CD4-positive, alpha-beta memory T cell (primary cell): ENCODE measurements at places on chromosomes 6 and 20.
A peak's percentile ranks its signal among the peaks of the same experiment; 100 is the strongest.

DNA sequence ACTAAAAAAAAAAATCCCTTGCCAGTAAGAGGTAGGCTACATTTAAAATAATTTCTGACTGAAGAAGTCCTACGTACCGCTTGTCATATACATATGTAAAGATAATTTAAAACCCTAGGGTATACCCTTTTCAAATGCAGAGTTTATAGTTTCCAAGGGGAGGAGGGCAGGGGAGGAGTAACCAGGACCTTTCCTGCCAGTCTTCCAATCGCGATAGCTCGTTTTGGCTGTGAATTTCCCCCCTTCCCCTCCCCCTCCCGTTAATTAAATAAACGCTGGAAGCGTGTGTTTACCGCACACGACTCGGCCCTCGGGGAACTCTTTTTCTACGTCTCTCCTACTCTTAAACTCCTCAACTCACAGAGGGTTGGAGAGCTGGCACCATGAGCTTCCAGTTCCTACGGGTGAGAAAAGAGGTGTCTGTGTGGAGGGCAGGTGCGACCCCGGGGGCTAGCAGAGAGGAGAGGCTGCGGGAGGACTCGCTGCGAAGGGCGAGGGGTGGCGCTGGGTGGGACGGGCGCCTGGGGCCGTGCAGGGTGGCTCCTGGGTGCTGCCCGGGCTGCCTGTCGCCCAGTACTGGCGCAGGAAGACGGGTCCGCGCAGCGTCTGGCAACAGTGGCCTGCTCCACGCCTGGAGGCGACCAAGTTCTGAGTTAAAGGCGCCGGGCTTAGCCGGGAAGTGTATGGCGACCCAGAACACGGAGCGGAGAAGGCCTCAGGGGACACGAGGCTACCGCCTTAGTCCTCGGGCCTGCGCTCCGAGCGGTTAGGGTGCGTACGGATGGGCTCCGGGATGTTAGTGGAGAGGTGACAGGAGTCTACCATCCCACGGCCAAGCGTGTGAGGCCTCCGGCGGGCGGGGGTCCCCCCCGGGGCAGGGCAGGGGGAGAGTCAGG is 4.1 kb upstream of the TFAP2C start:
- DNase-seq: no peak

GRCh38 chr20:46569961-46570360 is 19.5 kb upstream of the OCSTAMP start:
- no peak for DNase-seq

- peak; percentile 87 for DNase-seq
Measured at GRCh38 chr6:26270903-26271667, 93.9 kb upstream of the BTN3A2 start.

- peak; percentile 24 for DNase-seq
Measured at GRCh38 chr6:146785001-146785585, 186.3 kb downstream of the ADGB start.

DNA sequence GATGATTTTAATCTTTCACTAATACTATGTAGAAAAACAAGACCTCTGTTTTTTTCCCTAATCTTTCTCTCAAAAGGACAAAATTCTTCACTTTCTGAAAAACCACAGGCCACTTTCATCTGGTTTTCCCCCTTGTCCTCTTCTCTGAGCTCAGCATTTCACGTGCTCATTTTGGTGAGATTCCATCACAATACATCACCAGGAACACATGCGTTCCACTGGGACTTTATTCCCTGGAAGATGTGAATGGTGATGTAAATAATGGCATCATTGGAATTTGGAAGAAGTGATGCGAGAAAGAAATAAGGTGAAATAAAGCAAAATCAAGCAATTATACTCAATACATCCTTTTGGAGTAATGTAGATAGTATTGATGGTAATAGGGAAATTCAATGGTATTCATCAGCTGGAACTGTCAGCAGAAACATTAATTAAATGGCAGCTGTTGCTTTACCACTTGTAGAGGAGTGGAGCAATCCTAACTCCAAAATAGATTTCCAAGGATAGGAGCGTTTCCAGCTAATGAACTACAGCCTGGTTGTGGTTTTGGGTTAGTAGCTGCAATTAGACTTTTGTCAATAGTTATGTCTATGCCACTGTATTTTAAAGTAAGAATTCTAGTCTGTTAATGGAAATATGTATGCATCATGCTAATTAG is 11.5 kb downstream of the FILIP1 start:
- no peak for DNase-seq

DNA sequence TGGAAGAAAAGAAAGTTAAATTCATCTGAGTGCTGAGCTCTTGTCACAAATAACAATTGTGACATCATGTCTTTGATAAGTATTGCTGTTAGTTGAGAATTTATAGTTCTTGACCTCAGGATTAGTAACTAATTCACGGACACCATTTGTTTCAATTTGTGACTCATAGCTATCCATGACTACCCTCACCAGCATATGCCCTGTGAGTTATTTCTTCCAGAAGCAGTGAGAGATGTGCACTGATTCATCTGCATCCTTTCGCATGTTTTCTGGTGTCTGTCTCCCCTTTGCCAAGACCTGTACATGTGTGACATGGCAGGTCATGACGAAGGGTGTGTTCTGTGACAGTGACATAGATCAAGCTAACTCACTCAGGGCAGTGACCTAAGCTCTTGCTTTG is 86.9 kb downstream of the SOBP start:
- no peak for DNase-seq

GRCh38 chr6:163536770-163537169 is 122.3 kb downstream of the QKI start:
- DNase-seq: no peak

DNA sequence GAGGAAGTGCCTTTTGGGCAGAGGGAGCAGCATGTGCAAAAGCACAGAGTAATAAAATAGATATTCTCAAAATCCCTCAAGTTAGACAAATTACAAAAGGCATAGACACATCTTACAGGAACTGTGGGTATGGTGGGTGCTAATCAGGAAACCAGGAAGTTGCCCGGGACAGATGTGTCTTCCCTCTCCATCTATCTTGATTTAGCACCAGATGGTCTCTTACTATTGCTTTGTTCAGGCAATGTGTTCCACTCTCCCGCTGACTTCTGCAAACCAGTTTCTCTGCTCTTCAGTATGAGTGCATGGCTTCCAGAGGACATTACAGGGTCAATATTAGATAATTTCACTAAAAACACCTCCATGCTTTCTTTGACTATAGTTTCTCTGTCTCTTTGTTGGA is 13.2 kb downstream of the CITED2 start:
- no peak for DNase-seq

- DNase-seq: no peak
Measured at GRCh38 chr20:58677808-58678207, 14.8 kb upstream of the NPEPL1 start.

DNA sequence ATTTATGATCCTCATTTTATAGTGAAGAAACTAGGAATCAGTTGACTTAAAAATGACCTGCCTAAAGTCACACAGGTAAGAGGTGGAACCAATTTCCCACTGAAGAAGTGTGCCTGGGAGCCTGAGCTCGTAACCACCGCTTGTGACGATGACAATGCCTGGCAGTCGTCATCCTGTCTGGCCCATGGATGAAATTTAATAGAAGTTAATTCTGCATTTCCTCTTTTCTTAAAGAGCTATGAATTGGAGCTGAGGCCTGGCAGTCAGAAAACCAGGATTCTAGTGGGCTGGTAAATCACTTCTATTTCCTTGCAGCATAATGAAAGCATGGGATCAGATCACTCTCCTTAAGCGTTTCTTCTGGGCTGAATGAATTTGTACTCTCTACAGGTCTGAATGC is 200.0 kb upstream of the SGK1 start:
- no peak for DNase-seq

- DNase-seq: no peak
Measured at GRCh38 chr6:35035481-35036030, 105.6 kb downstream of the TCP11 start.

GRCh38 chr6:70758883-70759282 is 91.2 kb downstream of the SMAP1 start:
- no peak for DNase-seq

GRCh38 chr20:18412221-18412901 is 54.5 kb downstream of the DZANK1 start:
- DNase-seq: no peak

- no peak for DNase-seq
Measured at GRCh38 chr6:114080891-114081510, 110.1 kb upstream of the HDAC2 start.

GRCh38 chr6:136061701-136062100 is 188.4 kb downstream of the MTFR2 start:
- DNase-seq: no peak

DNA sequence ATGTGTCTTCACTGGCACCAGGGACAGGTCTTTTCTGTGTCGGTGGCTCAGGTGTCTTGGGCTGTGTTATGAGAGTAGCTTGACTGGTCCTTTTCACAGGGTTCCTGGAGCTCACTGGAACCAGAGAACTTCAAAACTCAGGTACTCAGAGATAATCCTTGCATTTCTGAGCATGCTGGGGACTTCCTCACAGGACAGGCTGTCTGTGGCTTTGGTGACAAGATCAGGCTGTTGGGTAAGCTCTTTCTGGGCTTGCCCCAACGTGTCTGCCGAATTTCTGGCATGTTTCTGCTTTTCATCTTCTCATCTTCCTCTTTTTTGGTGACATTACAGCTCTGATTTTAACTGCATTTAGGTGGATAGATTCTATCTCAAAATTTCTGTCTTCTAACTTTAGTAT is 270.0 kb downstream of the CDH26 start:
- no peak for DNase-seq

DNA sequence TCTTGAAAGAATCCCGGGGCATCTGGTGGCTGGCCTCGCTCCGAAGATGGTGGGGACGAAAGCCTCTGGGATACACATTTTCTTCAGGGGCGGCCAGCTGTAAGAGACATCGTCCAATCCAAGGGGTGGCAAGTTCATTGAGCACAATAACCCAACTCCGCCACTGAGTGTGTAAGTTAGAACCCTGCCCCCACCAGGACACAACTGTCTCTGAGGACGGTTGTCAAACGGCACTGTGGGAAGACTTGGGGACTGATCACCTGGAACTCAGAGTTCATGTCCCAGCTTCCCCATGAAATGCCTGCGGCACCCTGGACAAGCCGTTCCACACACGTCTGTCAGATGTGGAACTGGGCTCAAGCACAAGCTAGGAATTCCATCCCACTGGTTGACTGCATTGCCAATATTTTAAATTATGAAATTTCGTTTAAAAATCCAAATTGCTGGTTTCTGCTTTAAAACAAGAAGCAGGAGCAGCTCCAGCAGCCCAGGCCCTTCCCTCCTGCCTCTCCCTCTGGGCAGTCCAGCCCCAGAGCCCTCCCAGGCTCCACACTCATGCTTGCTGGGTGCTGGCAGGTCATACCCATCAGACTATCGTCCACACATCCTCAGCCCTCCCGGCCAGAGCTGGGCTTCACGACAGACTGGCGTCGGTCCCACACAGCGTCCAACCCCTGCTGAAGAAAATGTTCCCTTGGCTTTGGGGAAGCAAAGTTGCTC is 80.9 kb upstream of the AFDN start:
- DNase-seq: no peak

DNA sequence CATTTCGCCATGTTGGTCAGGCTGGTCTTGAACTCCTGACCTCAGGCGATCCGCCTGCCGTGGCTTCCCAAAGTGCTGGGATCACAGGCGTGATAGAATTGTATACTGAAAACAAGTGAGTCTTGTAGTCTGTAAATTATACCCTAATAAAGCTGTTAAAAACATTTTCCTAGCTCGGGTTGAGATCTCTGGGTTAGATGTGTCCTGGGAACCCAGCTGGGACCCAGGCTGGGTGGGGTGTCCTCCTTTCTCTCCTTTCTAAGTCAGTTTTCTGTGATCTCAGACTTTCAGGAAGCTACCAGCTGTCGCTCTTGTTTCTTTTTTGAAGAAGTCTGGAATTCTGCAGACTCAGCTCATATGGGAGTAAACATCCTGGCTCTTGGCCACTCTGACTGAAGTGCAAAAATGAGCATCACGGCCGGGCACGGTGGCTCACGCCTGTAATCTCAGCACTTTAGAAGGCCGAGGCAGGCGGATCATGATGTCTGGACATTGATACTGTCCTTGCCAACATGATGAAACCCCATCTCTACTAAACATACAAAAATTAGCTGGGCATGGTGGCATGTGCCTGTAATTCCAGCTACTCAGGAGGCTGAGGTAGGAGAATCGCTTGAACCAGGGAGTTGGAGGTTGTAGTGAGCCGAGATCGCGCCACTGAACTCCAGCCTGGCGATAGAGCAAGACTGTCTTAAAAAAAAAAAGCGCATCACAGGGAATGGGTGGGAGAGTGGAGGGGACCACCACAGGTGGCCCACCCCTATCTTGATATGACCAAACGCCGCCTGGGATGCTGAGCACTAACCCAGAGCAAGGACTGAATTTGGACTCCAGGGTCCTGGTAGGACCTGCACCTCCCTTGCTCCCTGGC is 9.9 kb upstream of the PCIF1 start:
- DNase-seq: no peak

- no peak for DNase-seq
Measured at GRCh38 chr20:32496811-32497533, 88.2 kb downstream of the NOL4L start.

- no peak for DNase-seq
Measured at GRCh38 chr20:44064501-44065400, 122.2 kb downstream of the JPH2 start.

GRCh38 chr6:8983202-8983688 is 547.9 kb upstream of the SLC35B3 start:
- DNase-seq: peak; percentile 33

- no peak for DNase-seq
Measured at GRCh38 chr20:2799688-2800520, 523 bp downstream of the CPXM1 start.

- DNase-seq: no peak
Measured at GRCh38 chr6:73258721-73259120, 4.3 kb downstream of the KHDC1 start.

DNA sequence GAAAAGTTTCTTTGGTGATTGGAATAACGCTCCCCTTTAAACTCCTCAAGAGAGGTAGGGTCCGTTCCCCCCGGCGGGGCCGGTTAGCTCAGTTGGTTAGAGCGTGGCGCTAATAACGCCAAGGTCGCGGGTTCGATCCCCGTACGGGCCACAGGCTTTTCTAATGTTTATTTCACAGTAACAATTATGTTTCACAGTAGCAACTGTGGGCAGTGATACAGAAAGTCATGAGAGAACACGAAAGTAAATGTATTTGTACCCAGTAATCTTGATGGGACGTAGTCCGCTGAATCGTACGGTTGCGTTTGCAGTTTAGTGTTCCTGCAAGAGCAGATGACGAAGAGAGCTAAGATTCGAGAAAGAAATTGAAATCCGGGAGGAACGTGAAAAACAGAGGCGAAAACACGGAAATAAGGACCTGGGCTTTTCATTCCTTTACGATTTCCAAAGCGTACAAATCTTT is 505.5 kb downstream of the PRIM2 start:
- no peak for DNase-seq

DNA sequence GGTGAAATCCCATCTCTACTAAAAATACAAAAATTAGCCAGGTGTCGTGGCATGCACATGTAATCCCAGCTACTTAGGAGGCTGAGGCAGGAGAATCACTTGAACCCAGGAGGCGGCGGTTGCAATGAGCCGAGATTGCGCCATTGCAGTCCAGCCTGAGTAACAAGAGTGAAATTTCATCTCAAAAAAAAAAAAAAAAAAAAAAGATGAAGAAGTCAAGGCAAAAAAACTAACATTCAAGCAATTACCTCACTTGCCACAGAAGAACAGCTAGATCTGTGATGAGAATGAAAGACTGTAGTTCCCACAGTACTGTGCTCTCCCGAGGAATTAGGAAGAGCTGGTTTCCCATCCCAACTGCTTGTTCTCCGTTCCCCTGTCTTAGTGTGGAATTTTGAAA is 144.7 kb upstream of the ECI2 start:
- no peak for DNase-seq
